Activated T-helper 2 cell treated with anti-CD3 and anti-CD28 coated beads, Interferon-gamma antibody, Interleukin-2, Interleukin-4, amounts not matched to agents 10 μg/mL and 5 μg/mL and 100 μg/mL, durations not matched to agents 14 hours and 24 hours and 36 hours (primary cell): ENCODE measurements at places on chromosomes 16 and 17.

GRCh38 chr17:1762901-1763898 lies 1.3 kb downstream of the SERPINF1 start:
- DNase-seq: no peak

GRCh38 chr17:75985986-75986385 lies 6.9 kb downstream of the TEN1 start:
- DNase-seq: no peak

DNA sequence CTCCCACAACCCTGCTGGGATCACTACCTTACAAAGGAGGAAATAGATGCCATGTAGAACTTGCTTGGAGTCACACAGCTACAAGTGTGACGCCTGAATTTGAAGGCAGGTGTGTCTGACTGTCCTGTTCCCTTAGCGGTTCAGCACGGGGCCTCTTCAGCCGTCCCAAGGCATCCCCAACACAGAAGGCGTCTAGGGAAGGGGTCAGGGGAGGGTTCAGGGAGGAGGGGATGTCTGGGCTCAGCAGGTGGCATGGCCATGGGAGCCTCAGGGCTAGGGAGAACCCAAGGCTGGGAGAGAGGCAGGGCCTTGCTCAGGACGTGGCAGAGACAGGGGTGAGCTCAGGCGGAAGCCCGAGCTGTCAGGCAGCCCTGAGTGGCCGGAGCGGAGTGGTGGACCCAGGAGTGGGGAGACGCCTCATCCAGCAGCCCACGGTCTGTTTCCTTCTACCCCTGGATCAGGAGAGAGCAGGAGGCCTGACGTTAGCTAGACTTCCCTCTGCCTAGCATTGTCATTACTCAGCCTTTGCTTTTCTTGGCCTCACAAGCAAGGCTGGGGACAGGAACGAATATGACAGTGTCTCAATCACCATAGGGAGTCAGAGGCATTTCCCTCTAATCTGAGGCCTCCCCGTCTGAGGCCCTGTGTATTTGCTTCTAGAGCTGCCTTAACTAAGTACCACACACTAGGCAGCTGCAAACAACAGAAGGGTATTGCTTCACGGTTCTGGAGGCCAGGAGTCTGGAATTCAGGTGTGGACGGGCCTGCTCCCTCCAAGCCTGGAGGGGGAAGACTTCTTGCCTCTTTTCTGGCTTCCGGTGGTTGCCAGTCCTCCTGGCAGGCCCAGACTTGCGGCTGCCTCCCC lies 31.3 kb upstream of the ANKRD40CL start:
- DNase-seq: no peak

DNA sequence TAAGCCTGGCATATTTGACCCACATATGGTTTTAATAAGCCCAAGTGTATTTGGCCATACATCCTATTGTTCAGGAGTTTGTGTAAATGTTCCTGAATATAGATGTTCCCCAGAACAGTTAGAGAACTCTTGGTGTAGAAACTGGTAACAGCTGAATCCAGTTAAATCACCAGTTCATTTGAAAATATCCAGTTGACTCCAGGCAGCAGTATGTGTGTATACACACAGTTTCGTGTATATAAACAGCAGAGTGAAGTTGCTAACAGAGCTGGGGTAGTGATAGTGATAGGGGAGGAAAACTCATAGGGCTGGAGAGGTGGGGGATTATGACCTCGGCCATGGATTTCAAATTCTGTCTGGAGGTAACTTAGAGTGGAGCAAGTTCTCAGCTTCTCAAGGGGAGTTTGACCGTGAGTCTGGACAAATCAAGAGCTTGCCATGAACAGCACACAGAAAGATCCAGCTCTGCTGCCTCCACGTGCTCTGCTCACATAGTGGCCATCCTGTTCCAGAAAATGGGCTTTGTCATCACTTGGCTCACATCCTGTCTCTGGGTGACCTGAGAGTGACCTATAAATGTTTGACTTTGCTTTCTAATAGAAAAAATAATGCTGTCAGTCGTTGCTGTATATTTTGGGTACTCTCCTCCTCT lies 30.6 kb upstream of the MMD start:
- no peak for DNase-seq

- DNase-seq: no peak
These were observed 282.4 kb upstream of the EEF2KMT start for GRCh38 chr16:5379954-5380353.

DNA sequence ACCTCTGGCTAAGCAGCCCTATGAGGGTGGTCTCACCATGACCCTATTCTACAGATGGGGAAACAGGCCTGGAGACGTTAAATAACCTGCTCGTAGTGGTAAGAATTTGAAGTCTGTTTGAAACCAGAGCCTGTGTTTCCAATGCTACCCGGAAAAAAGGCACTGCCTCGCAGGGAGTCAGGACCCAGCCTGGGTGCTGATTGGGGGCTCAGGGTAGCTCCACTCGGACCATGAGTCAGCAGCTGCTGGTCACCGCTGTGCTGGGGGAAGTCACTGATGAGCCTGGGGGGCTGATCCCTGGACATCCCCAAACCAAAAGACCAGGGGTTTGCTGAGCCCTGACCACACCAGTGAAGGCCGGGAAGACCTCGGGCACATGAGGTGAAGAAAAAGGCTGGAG lies 9.4 kb upstream of the PLD6 start:
- DNase-seq: no peak

- DNase-seq: no peak
These were observed 12.6 kb downstream of the ZBTB4 start for GRCh38 chr17:7466639-7467341.

DNA sequence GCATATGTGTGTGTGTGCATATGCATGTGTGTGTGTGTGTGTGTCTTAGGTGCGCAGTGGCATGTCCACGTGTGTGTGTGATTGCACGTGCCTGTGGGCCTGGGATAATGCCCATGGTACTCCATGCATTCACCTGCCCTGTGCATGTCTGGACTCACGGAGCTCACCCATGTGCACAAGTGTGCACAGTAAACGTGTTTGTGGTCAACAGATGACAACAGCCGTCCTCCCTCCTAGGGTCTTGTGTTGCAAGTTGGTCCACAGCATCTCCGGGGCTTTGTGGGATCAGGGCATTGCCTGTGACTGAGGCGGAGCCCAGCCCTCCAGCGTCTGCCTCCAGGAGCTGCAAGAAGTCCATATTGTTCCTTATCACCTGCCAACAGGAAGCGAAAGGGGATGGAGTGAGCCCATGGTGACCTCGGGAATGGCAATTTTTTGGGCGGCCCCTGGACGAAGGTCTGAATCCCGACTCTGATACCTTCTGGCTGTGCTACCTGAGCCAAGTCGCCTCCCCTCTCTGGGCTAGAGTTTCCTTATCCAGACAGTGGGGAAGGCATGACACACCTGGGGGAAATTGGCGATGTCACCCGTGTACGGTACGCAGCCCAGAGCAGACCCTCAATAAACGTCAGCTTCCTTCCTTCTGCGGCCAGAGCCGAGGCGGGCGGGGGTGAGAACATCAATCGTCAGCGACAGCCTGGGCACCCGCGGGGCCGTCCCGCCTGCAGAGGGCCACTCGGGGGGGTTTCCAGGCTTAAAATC lies 47.6 kb downstream of the IL21R start:
- no peak for DNase-seq

GRCh38 chr16:35192993-35193392 lies 1733.6 kb downstream of the TP53TG3F start:
- DNase-seq: no peak

- DNase-seq: no peak
These were observed 10.7 kb downstream of the CLUAP1 start for GRCh38 chr16:3511286-3512180.

GRCh38 chr16:77555791-77556190 lies 121.0 kb upstream of the ADAMTS18 start:
- no peak for DNase-seq

GRCh38 chr17:16444258-16444886 lies 29.0 kb downstream of the TRPV2 start:
- no peak for DNase-seq

DNA sequence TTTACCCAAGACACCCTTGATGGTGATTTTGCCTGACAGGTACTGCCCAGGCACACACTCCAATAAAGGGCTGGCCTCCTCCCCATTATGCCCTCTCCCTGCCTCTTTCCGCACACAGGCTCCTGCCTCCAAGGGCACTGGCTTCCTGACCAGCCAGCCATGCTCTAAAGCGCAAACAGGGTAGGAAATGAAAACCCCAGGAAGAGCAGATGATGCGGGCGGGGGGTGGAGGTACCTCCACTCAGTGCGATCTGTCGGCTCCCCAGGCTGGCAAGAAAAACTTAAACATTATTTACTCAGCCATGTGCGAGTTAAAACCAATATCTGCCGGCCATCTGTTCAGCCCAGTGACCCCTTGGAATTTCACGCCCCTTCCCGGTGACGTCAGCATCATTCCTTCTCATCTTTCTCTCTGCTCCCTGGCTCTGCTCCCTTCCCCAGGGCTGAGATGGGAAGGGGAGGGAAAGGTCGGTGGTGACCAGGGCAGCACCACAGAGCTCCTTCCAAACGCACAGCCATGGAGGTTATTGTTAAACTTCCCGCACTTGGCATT lies 262.5 kb downstream of the CBLN1 start:
- no peak for DNase-seq

GRCh38 chr17:37480427-37480826 lies 9.3 kb upstream of the DUSP14 start:
- no peak for DNase-seq

DNA sequence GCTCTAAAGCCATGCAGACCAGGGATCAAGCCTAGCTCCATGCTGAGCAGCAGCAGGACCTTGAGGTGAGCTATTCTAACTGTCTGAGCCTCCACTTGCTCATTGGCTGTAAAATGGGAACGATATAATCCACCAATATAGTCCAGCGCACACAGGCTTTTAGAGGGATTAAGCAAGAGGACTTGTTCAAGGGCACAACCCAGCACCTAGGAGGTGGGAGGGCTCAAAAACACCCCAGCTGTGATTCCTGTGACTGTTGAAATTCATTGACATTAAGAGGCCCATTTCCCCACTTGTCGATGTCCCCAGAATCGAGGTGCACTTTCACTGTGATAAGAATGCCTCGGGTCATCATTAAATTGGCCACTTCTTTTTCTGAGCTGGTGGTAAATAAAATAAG lies 4.1 kb downstream of the USH1G start:
- DNase-seq: no peak

- no peak for DNase-seq
These were observed 74.0 kb downstream of the CMC2 start for GRCh38 chr16:80932708-80933095.

- no peak for DNase-seq
These were observed 1502.9 kb downstream of the CDH11 start for GRCh38 chr16:63618896-63619485.

DNA sequence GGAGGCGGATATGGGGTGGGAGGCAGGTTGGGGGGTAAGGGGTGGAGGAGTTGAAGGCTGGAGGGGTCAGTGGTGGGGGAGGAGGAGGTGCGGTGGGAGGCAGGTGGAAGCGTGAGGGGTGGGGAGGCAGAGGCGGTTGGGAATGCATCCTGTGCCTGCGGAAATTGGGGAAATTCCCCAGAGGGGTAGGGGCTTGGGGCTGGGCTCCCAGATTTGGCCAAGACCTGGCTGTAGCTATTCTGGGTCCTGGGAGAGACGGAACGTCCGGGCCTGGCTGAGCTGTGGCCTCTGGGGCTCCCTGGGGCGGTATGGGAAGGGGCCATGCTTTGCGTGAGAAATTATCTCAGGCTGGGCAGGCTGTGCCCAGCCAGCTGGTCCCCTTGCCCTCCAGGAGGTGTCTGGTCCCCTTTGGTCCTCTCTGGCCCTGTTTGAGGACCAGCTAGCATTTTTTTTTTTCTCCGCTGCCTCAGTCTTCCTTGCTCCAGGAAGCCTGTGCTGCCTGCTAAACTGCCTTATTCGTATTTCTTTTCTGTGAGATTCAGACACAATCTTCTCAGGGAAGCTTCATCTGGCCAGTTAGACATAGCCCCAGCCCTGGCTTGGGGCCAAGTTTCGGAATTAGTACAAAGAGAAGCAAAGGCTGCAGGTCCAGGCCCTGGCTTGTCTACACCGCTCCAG lies 7.3 kb upstream of the TRPV2 start:
- DNase-seq: no peak

- DNase-seq: no peak
These were observed 10.1 kb downstream of the CSNK2A2 start for GRCh38 chr16:58187665-58188421.

DNA sequence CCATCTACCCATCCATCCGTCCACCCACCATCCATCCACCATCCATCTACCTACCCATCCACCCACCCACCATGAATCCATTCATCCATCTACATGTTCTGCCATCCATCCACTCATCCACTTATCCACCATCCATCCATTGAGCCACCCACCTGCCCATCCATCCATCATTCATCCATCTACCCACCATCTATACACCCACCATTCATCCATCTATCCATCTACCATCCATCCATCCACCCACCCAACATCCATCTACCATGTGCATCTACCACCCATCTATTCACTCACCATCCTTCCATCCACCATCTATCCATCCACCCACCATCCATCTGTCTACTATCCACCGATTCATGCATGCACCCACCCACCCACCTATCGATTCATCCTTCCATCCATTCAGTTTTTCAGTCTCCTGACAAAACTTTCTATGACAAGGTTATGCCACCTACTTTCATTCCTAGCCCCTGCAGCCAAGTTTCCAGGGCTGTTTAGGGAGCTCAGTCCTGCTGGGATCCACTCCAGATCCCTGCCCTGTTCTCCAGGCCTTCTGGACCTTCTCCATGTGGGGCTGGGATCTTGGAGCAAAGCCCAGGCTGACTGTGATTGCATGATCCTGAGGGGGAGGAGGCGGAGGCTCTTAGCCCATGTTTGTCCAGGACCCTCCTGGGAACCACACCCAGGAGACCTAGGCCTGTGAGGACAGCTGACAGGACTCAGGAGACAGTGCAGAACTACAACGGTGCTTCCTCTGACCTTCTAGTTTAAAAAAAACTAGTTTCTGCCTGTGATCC lies 27.4 kb downstream of the BCO1 start:
- no peak for DNase-seq

GRCh38 chr17:9924735-9925191 lies 19.7 kb upstream of the RCVRN start:
- DNase-seq: no peak

GRCh38 chr17:66829386-66829864 lies 5.5 kb upstream of the CACNG5 start:
- no peak for DNase-seq

- DNase-seq: no peak
These were observed 23.0 kb downstream of the FA2H start for GRCh38 chr16:74751658-74752057.

DNA sequence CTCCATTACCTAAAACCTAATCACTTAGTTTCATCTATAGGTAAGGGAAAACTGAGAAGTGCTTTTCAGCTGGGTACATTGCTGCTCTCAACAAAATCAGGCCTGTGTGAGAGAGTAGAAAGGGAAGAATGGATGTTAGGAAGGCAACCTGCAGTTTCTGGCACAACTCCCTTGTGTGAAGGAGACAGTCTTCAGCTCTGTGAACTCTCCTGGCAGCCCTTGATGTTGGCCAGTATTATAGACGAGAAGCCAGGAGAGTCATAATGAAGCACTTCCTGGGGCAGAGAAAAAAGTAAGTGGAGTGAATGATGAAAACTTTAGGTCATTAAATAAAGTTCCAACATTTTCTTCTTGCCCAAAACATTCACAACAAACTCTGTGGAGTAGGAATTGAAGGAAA lies 260.1 kb downstream of the IRX3 start:
- DNase-seq: no peak

GRCh38 chr16:10228779-10229178 lies 46.6 kb upstream of the GRIN2A start:
- no peak for DNase-seq
